H7 (cell line): ENCODE measurements at places on chromosomes 7 and 10.
A peak's percentile ranks its signal among the peaks of the same experiment; 100 is the strongest.

DNA sequence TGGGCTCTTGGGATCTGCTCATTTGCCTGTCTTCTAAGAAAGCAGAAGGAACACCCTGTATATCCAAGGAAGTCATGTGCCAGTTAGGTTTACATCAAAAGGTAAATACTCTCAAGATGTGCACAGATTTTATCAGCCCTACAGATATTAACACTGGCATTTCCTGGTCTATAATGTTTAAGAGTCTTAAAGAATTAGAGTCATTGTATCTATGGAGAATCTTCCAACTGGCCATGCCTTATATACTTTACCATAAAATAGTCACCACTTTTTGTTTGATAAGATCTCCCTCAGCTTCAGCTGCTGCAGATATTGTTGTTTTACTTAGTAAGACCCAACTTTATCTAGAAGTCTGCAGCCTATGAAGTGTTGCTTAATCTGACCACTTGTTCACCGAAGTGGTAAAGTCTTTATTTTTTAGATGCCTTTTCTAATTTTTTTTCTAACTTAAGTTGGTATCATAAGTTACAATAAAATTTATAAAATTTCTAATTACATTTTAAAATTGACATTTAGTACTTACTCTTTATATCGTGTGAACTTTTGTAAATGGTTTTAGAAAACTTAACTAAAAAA is 58.5 kb downstream of the CPED1 start:
- no peak for DNase-seq

DNA sequence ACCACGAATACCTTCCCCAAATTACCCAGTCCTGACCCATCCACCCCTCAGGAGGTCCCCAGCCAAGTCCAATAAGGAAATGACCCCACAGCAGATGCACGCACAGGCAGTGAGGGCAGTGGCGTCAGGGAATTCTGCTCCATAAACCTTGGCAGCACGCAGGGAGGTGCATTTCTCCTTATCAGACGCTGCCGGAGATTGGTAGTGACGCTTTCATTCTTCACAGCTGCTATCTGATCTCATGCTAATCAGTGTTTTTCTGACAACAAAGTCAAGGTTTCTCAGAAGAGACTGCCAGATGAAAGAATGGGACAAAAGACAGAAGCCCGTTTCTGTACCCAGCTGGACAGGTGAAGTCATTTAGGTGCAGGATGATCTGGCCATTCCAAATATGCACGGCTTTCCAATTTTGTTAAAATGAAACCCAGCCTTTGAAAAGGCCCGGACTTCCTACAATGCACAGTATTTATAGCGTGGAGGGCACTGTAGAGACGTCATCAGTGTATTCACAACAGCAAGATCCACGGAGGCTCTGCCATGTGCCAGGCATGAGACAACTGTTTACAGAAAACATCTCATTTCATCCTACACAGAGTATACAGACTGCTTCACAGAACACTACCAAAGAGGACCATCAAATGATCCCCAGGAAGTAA is 35.3 kb downstream of the DIP2C start:
- no peak for DNase-seq

- DNase-seq: no peak
These were observed 972 bp downstream of the ORC5 start for GRCh38 chr7:104206841-104207240.

GRCh38 chr7:87474533-87475358 is 734 bp downstream of the ABCB4 start:
- DNase-seq: peak; percentile 19

- peak; percentile 46 for DNase-seq
These were observed 99.8 kb downstream of the NKX6-2 start for GRCh38 chr10:132685921-132686680.

DNA sequence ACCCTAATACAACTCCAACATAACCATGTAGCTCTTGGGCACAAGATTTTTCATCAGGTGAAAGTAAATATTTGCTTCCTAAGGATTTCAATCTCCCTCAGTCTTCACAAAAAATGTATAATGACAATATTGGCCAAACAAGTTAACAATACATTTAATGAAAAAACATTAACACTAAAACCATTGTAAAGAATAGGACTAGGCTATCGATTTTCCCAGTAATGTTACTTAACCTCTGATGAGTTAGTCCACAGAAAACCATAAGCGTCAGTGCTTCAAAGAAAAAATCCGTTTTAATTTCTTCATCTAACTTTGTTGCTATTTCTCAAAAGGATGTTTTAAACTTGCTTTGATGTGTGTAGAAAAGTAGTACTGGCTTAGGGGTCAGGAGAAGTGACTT is 1.2 kb downstream of the ZNF33B start:
- no peak for DNase-seq

GRCh38 chr7:27174874-27175625 is 930 bp upstream of the HOXA10 start:
- peak; percentile 35 for DNase-seq
